ENCODE measurements at places on chromosomes 2 and 18. TPM values are rescaled to one million over a fixed set of nuclear protein-coding genes. Genes with fewer than 3 reads are reported as not detected.

ACVR2A gene
- total RNA-seq: 1.7 TPM

LTBP1 gene
- 0.15 TPM for total RNA-seq

CD8B2 gene
- not detected for total RNA-seq

DNA sequence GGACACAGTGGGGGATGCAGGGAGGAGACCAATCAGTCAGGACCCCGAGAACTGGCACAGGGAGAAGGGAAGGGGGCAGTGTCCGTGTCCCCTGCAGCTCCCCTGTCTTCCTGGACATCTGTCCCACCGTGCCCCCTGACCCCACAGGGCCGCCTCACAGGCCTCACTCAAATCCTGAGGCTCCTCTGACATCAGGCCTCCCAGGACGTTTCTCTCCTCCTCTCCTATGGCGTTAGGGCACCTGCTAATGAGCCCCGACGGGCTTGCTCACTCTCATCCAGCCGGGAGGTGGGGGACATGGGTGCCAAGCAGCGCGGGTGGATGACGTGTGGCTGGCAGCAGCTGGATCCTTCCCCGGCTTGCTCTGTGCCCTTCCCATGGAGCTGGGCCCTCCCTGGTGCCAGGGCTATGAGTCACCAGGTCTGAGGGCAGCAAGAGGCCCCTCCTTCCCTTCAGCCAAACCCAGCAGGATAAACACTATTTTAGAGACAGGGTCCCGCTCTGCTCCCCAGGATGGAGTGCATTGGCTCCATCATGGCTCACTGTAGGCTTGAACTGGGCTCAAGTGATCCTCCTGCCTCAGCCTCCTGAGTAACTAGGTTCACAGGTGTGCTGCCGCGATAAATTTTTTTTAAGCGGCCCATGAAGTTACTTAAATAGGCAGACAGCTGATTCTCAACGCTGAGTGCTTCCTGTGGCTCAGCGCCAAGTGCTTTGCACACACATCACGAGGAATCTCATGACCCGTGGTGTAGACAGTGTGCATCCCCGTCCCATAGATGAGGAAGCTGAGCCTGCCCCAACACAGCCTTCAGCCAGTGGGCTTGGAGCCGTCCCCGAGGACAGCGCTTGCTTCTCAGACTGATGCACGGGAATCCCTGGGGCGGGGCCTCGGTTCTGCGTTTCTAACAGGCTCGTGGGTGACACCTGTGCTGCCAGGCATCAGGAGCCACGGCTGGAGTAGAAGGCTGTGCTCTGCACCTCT is 64.5 kb upstream of the HDAC4 start:
- no peak for DNase-seq

DNA sequence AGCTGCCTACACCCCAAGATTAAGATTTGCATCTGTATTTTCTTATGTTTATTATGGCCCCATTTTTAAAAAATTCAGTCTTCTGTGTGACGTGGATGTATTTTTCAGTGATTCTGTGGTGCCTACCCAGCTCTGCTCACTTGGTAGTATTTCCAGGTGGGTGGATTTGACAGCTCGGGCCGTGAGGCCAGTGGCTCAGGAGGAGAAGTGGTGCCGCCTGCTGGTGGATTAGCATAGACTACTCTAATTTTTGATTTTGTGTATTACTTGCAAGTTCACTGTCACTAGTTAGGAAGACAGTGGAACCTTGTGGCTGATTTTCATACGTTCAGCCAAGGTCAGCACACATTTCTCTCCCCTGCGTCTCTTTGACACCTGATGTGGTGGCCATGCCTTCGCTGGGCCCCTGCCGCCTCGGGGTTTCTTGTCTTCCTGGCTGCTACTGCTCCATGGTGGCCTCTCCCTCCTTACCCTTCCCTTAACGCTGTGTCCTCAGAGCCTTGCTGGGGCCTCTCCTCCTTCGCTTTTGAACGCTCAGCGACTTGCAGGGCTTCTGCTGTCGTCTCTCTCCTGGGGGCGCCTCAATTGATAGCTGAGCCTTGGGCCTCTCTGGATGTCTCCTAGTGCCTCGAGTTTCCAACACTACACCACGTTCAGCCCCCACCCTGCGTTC is 89.4 kb downstream of the DGKD start:
- peak; percentile 31 for DNase-seq

ZAP70 gene
- total RNA-seq: 2.9 TPM

- no peak for DNase-seq
Measured at GRCh38 chr18:58967751-58968254, 103.1 kb downstream of the ZNF532 start.

ANKRD30B gene
- total RNA-seq: not detected

DNA sequence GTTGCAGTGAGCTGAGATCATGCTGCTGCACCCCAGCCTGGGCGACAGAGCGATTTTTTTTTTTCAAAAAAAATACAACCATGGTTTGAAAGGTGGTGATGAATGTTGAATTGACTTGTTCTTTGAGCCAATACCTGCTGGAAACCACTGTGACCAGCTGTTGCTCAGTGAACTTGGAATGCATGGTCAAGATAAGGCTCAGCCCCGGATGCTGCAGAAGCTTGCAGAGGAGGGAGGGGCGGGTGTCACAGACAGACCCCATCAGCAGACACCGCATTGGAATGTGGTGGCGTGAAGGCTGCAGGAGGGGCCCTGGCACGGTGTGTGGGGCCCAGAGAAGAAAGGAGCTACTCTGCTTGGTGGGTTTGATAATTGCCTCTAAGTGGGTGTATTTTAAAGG is 91.6 kb downstream of the ITGB1BP1 start:
- no peak for DNase-seq

DNA sequence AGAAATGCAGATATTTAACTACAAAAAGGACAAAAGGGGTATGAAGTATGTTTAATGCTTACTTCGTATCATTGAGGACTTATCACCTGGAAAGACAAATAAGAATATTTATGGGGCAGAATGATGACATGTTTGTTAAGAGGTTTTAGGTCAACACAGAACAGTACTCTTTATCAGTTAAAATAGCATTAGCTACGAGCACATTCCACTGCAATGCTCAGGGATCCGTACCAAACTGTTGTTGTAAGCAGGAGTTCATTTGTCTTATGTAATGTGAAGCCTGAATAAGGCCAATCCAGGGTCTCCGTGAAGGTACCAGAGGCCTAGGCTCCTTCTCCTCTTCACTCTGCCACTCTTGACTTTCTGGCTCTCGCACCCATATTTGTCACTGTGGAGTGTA is 465.7 kb upstream of the NRP2 start:
- DNase-seq: no peak

- DNase-seq: no peak
Measured at GRCh38 chr18:67410075-67411070, 106.1 kb downstream of the DSEL start.

GRCh38 chr18:41561961-41562360 is 393.1 kb upstream of the PIK3C3 start:
- DNase-seq: no peak

HRH4 gene
- not detected for total RNA-seq

- no peak for DNase-seq
Measured at GRCh38 chr2:18339326-18339725, 221.1 kb downstream of the RDH14 start.

DNA sequence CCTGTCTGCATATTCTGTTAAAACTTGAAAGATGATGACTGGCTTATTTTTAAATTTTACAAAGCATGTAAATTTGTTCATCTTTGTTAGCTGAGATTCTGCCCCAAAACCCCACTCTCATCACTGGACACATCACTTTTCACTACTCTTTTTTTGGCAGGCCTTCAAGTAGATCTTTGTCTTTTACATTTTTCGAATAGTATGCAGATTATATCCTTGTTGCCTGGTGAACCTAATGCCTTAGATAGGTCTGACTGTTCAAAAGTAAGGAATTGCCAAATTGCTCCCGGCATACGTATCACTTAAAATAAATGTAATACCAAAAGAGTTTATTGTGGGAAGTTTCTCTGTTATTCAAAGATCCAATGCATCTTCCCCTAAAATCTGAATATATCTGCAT is 303.3 kb downstream of the XIRP2 start:
- DNase-seq: no peak

DNA sequence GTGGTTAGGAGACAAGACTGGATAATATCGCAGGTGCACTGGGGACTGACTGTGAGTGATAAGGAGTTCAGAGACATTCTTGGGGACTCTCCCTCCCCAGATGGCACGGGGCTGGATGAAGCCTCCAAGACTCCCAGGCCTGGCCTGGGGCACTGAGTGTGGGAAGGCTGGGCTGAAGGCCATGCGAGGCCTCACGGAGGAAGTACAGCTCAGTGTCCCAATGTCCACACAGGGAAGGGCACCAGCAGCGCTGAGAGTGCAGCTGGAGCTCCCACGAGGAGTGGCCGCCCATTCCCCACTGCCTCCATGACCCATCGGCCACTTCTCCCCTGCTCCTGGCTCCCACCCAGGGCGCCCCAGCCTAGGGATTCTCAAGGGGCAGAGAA is 6.5 kb downstream of the MFSD2B start:
- DNase-seq: no peak

MC2R gene
- total RNA-seq: 0.15 TPM

DNA sequence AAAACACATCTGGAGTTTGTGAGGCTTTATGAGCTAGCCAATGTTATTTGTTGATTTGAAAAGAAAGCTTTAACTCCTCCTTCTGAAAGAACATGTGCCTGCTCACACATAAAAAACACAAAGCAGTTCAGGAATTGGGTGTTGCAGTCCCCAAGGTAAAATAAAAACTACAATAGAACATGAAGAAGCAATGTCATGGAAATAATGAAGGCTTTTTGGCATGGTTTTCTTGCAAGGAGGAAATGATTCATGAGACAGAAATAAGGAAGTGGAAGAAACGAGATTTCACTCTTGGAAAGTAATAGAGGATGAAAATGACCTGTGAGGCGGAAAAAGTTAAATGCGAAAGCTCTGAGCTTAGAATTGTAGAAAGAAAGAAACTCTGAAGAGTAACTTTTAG is 81.1 kb downstream of the TRIB2 start:
- DNase-seq: no peak

DNA sequence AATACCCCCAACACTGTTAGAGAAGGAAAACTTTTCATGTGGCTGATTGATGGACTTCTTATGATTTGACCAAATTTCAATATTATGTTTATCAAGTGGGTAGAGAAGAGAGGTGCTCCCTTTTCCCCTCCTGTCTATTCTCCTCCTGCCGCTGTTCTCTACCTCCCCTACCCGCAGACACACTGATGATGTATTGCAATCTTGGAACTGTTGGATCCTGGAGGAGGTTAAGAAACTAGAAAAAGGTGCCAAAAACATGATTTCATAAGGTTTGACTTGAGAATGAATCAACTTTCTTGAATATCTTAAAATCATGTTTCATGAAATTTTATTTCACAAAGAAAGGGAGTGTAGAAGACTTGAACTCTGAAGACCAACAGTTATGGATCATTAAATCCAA is 125.8 kb downstream of the MEIS1 start:
- DNase-seq: no peak

DNA sequence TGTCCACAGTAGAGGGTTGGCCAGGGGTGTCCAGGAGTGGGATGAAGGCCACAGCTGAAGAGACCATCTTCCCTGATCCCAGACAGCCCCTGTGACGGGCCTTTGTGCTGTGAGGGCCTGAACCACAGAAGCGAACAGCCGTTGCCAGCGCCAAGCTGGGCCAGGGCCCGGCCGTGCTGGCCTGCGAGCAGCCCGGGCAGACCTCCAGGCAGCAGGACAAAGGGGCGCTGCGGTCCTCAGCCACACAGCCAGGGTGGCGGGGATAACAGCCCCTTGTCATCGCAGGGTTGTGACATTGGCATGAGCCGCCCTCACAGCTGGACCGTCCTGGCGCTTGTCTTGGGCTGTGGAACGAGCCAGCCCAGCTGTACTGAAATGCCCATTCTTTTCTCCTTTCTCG is 161.1 kb downstream of the FAM210A start:
- no peak for DNase-seq

DNA sequence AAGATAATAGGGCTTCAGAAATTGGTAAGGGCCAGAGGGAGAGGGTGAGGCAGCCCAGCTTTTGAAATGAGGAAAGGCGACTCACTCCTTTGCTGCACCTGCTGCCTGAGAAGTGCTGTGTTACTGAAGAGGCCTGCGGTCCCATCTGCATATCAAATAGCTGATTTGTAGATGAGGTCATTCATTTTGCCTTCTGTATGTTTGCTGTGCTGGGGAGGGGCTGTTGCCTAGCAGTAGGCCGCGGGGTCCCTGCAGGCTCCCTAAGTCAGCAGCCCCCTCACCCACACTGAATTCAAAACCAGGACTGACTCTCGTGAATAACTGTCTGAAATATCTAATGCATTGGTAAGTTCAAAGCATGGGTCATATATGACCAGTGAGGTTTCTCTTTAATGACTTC is 377.2 kb downstream of the SOX11 start:
- DNase-seq: no peak

- DNase-seq: no peak
Measured at GRCh38 chr2:80462654-80463053, 158.1 kb upstream of the LRRTM1 start.

DNA sequence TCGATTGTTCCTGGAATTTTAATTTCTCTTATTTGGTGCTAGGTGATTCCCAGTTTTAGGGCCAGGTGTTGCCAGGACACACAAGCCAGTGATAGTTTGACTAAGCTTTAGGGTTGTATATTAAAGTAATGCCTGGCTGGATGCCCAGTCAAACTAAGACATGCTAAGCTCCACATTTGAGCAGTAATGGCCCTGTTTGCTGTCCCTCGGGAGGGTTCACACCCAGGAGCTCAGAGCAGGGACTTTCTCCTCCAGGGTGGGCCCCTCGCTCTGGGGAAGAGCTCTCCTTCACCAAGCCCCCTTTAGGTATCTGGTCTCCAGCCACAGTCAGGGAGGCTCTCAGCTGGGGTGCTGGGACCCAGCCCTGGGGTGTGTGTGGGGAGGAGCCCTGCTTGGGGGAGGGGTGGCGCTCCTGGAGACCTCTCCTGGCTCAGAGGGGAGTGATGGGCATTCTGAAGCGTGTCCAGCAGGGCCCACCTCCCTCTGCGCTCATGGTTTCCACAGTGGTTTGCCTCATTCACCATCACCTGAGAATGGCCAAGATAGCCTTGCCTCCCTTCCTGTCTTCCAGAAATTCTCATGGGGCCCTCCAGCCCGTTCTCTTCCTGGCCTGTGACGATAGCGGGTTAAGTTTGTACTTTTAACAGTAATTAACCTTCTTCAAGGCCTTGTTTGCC is 31.7 kb downstream of the INPP4A start:
- DNase-seq: no peak

GRCh38 chr2:85648619-85649018 is 19.4 kb downstream of the SFTPB start:
- DNase-seq: no peak

PSMA8 gene
- not detected for total RNA-seq

DNA sequence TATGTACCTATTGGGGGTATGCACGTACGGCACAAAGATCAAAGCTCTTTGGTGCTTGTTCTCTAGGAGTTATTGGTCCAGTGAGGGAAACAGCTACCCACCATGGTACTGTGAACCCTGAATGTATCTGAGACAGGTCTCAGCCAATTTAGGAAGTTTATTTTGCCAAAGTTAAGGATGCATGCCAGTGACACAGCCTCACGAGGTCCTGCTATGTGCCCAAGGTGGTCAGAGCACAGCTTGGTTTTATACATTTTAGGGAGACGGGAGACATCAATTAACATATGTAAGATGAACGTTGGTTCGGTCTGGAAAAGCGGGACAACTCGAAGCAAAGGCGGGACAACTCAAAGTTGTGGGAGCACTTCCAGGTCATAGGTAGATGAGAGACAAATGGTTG is 75.8 kb downstream of the SOWAHC start:
- no peak for DNase-seq

SPTBN1 gene
- total RNA-seq: 146 TPM

IGFBP2 gene
- 0.49 TPM for total RNA-seq
